ENCODE measurements at places on chromosomes 6 and 20. TPM values are rescaled to one million over a fixed set of nuclear protein-coding genes. Genes with fewer than 3 reads are reported as not detected.
A peak's percentile ranks its signal among the peaks of the same experiment; 100 is the strongest.

The BTNL2 gene
- total RNA-seq = not detected

The FOXS1 gene
- 0.40 TPM for total RNA-seq

DNA sequence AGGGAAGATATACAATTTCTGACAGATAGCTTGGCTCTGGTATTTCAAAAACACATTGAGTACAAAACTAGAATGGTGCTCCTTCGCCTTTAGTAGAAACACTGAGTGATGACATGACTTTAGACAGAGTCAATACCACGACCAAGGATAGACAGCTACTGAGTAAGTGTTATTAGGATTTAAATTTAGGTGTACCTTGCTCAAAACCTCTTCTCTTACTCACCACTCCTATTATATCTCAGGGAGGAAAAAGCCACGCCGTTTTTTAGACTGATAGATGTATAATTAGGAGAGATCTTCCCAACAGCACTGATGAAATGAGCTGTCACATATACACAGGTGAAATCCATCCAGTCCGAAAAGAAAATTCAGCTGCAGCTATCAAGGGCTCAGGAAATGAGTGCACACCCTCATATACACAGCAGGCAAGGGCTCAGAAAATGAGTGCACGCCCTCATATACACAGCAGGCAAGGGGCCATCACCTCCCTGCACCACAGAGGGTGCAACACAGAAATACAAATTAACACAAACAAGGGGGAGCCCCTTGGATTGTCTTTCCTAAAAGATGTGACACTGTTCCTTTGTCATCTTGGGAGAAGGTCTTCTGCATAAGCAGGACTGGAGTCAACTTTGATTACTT lies 53.7 kb downstream of the LYRM4 start:
- peaks cover 13% of the 10 kb centered on the region for H3K4me1 ChIP-seq
- no peaks in the 10 kb centered on the region for H3K27me3 ChIP-seq
- no peak overlapping the region for H3K4me3 ChIP-seq

The RPL7L1 gene
- total RNA-seq = 60.1 TPM

- peaks cover 10% of the 10 kb centered on the region for H3K4me1 ChIP-seq
- H3K27me3 ChIP-seq = no peaks in the 10 kb centered on the region
- H3K36me3 ChIP-seq = no peaks in the 10 kb centered on the region
- DNase-seq = peak; percentile 36
- H3K4me3 ChIP-seq = no peak overlapping the region
- H3K27ac ChIP-seq = no peak overlapping the region
These were observed 77.7 kb downstream of the ANKRD60 start for GRCh38 chr20:58150772-58151171.

The CD93 gene
- total RNA-seq = 10.4 TPM

The SOX18 gene
- total RNA-seq = 63.8 TPM

The WFDC10B gene
- not detected for total RNA-seq

GRCh38 chr20:37927410-37928095 lies 24.6 kb downstream of the VSTM2L start:
- DNase-seq = no peak
- no peaks in the 10 kb centered on the region for H3K27me3 ChIP-seq
- no peaks in the 10 kb centered on the region for H3K36me3 ChIP-seq
- no peaks in the 10 kb centered on the region for H3K4me1 ChIP-seq
- no peak overlapping the region for H3K4me3 ChIP-seq
- no peak overlapping the region for H3K27ac ChIP-seq

GRCh38 chr6:128410584-128410983 lies 109.8 kb downstream of the PTPRK start:
- no peak for DNase-seq
- H3K27me3 ChIP-seq = no peaks in the 10 kb centered on the region

The FAM83C gene
- not detected for total RNA-seq

- H3K4me3 ChIP-seq = no peak overlapping the region
- no peaks in the 10 kb centered on the region for H3K27me3 ChIP-seq
- H3K27ac ChIP-seq = no peak overlapping the region
- DNase-seq = no peak
- no peaks in the 10 kb centered on the region for H3K36me3 ChIP-seq
These were observed 68.5 kb upstream of the FOXO3 start for GRCh38 chr6:108492131-108492766.

- DNase-seq = no peak
- H3K27me3 ChIP-seq = no peaks in the 10 kb centered on the region
- no peak overlapping the region for H3K4me3 ChIP-seq
- no peaks in the 10 kb centered on the region for H3K4me1 ChIP-seq
- no peak overlapping the region for H3K27ac ChIP-seq
These were observed 597.0 kb downstream of the EYS start for GRCh38 chr6:65110031-65110430.

DNA sequence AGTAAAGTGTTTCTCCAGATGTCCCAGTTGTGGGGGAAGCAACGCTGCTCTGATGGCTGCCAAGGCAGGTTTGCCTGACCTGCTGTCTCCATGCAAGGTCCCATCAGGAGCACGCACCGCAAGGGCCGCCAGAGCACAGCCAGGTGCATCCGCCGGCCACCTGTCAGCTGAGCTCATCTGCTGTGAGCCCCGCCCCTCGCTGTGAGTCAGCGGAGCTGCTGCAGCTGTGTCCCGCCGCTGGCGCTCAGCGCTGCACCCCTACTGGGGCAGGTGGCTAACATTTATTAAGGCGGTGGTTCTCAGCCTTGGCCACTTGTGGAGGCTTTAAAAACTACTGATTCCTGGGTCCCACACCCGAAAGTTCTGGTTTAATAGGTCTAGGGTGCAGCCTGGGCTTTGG lies 225.7 kb downstream of the UST start:
- no peak overlapping the region for H3K4me3 ChIP-seq
- no peaks in the 10 kb centered on the region for H3K4me1 ChIP-seq
- H3K27me3 ChIP-seq = no peaks in the 10 kb centered on the region

DNA sequence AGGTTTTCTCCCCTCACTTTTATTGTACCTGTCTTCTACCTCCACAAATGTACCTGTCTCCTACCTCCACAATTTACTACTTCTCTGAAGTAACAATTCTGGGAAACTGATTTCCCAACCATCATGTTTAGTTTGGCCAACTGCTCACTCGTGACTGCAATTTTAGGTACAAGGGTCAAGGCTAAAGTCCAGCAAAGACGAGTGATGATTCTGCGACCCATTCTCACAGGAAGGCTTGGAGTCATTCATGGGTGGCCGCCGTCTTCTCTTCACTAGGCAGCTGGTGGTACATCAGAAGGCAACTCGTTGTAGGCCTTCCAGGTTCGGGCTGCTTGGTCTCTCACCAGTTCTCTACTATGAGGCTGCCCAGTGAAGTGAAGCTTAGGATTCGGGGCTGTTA lies 483.8 kb upstream of the JARID2 start:
- DNase-seq = no peak
- no peak overlapping the region for H3K27ac ChIP-seq
- no peaks in the 10 kb centered on the region for H3K4me1 ChIP-seq
- H3K4me3 ChIP-seq = no peak overlapping the region

GRCh38 chr20:25336561-25337422 lies 53.8 kb downstream of the ABHD12 start:
- no peak overlapping the region for H3K4me3 ChIP-seq
- no peaks in the 10 kb centered on the region for H3K36me3 ChIP-seq
- H3K27ac ChIP-seq = no peak overlapping the region
- no peaks in the 10 kb centered on the region for H3K27me3 ChIP-seq
- no peak for DNase-seq

The ANKEF1 gene
- 3.5 TPM for total RNA-seq

GRCh38 chr6:108714766-108715414 lies 133.3 kb upstream of the ARMC2 start:
- no peaks in the 10 kb centered on the region for H3K27me3 ChIP-seq
- H3K4me1 ChIP-seq = peaks cover 22% of the 10 kb centered on the region
- H3K27ac ChIP-seq = no peak overlapping the region
- no peak overlapping the region for H3K4me3 ChIP-seq
- H3K36me3 ChIP-seq = no peaks in the 10 kb centered on the region

DNA sequence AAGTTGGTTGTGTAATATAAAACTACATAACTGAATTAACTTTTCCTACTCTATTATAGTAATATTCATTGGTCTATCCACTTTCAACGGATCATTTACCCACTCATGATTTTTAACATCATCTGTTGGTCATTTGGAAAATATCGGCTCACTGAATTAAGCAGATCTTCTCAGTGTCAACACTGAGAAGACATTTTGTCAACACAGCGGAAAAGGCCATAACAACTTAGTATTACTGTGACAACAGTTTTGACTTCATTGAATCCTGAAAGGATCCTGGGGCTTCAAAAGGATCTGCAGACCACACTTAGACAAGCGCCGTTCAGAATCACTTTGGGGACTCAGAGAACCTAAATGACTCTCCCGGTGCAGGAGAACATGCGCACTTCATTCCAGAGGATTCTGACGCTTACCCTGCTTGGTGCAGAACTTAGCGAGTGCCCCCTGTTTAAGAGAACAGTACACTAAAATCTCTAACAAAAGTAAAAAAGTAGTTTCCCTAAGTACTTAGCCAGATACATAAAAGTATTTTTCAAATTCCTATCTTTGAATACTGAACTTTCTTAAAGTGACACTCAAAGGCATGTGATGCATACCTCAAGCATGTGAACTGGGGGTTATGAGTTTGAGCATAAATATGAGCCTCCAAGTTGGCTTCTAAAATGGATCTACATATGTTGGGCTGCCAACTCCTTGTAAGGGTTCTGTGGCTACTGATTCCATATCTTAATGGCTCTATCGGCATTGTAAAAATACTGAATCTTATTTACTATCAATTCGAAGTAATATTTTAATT lies 4.0 kb downstream of the ZBTB2 start:
- H3K36me3 ChIP-seq = no peaks in the 10 kb centered on the region
- no peak overlapping the region for H3K4me3 ChIP-seq
- H3K27ac ChIP-seq = no peak overlapping the region
- H3K27me3 ChIP-seq = no peaks in the 10 kb centered on the region

The ISM1 gene
- 0.61 TPM for total RNA-seq

The ZNF391 gene
- total RNA-seq = 6.0 TPM

Measured in ovary (tissue), 10 donors.